CD4-positive, alpha-beta T cell treated with Interleukin-2 at 100 ng/mL for 4 hours (primary cell): ENCODE measurements at places on chromosomes 2 and 18.

DNA sequence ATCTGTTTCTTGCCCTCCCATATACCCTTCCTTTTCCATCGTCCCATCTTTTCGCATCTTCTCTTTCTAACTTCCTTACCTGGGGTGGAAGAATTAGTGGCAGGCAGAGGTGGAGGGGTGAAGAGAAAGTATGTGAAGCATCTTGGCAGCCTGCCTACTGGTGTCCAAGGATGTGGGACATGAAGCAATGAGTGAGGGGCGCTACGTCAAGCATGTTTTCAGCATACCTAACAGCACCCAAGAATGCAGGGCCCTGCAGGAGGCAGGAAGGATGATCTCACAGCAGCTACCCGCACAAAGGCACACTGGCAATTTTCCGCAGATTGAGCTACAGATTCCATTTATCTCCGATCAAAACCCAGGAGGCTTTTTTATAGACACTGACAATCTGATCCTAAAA, 42.2 kb downstream of the METTL4 start:
- DNase-seq = no peak

GRCh38 chr2:132974467-132975095, 304.6 kb upstream of the LYPD1 start:
- DNase-seq = no peak

- no peak for DNase-seq
These were observed 34.9 kb upstream of the NEDD4L start for GRCh38 chr18:58009166-58009565.

DNA sequence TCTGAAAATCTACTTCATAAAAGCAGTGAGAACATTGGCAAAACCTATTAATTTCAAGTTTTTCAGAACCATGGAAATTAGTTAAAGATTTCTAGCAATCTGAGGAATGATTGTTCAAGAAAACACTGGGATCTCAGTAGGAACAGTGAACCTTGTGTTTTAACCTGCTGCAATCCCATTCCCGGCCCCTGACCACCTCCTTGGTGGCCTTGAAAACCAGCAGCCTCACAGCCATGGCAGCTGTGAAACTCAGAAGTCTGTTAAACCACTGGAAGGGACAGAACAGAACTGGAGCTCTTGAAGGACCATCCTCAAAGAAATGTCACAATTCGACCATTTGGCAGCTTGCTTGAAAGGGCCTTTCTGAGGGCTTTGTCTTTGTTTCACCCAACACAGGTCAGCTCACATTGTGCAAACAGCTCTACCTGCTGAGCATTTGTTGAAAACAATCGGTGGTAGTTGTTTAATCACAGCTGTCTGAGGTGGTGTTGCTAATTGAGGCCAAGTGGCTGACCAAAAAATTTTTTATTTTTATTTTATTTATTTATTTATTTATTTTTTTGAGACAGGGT, 25.8 kb downstream of the NEDD4L start:
- no peak for DNase-seq

DNA sequence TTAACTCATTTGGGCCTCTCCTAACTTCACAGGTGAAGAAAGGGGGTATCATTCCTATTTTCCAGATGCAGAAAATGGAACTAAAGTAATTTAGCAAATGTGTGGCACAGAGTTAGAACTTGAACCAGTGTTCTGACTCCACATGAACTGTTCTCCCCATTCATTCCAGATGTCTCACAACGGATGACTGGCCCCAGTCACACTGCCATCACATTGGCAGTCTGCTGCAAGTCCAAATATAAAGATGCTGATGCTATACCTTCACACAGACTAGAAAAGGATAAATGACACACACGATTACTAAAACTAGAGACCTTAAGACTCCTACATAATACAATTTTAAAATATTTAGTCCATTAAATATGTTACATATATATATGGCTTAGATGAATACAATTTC, 195.7 kb downstream of the NBAS start:
- no peak for DNase-seq

DNA sequence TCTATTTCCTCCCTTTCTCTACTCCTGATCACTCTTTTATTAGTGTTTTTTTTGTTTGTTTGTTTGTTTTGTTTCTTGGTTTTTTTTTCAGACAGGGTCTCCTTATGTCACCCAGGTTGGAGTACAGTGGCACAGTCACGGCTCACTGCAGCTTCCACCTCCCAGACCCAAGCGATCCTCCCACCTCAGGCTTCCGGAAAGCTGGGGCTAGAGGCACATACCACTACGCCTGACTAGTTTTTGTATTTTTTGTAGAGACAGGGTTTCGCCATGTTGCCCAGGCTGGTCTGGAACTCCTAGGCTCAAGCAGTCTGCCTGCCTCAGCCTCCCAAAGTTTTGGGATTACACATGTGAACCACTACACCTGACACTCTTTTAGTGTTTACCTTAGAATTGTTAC, 122.3 kb downstream of the ATL2 start:
- no peak for DNase-seq

DNA sequence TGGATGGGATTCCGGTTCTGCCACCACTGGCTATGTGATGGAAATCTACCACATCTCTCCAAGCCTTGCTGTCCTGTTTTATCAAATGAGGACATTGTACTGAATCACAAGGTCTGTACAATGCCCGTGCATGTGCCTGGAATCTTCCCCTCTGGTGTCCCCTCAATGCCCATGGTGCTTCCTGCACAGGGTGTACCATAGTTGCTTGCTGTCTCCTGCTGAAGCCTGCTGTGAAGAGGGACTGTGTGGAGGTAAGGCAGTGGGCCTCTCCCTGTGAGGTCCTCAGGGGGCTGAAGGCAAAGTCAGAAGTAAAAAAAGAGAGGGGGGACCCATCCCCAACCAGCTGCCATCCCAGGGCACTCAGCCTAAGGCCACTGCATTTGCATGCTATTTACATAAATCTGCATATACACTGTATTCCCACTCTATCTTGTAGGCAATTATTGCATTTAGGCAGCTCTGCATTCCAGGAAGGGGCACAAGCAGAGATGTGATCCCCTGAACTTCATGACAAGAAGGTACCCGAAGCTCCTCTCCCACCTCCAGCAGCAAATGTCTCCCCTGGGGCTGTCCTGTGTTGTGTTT, 9.1 kb upstream of the STEAP3 start:
- no peak for DNase-seq

GRCh38 chr2:238501311-238501710, 74.6 kb downstream of the ASB1 start:
- DNase-seq = no peak

DNA sequence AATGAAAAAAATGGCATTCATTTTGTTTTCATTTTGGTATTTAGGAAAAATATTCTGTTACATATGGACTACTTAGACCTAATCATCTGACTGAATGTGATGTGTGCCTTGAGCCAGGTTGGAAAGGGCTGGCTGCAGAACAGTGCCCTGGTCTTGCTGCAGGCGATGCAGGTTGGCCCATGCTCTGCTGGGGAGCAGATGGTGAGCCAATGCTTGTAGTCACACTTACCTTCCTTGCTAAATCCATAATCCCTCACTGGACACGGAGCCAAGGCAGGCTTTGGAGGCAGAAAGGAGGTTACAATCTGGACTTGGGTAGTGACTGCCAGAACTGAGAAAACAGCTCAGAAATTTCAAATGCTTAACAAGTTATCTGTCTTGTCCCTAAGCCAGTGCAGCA, 228.7 kb downstream of the ARHGAP15 start:
- no peak for DNase-seq

DNA sequence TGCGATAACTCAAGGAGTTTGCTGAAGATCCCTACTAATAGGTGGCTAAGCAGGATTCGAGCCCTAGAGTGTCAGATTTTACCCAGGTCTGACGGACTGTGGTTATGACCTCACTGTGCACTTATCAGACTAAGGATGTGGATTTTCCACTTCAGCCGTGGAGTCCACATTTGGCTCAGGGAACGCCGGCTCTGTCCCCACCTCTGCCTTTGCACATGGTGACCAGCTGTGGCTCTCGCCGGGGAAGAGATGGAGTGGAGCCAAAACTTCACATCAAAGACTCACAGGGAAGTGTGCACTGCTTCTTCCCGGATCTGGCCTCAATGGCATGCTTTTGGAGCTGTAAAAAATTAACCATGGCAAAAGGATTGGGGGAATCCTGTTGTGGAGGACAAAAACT, 249.3 kb upstream of the APCDD1 start:
- DNase-seq = no peak

DNA sequence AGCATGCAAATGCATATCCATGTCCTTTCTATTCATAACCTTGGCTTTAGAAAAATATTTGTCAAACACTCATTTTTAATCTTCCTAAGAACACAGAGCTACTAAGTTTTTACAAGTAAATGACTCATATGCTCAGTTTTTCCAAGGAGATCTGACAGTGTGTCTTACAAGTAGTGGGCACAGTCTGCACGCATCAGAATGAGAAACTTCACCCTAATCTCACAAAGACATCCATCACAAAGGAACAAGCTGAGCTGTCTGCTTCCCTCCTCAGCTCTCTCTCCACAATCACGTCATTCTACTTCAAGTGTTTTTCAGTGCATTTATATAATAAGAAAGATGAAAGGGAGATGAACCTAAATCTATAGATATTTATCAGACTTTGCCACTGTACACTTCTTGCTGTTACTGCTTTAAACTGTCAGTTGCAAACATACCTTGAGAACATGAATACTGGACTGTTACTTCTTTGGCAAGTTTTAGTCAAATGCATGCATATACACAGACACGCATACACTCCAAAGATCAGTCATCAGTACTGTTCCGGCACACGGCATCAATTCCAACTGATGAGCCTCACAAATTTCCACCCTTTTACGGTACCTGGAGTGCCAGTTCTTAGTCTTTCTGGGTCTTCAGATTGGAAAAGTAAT, 75.7 kb downstream of the RBMS1 start:
- DNase-seq = peak; percentile 63

GRCh38 chr2:19176977-19177376, 181.4 kb downstream of the OSR1 start:
- DNase-seq = no peak

DNA sequence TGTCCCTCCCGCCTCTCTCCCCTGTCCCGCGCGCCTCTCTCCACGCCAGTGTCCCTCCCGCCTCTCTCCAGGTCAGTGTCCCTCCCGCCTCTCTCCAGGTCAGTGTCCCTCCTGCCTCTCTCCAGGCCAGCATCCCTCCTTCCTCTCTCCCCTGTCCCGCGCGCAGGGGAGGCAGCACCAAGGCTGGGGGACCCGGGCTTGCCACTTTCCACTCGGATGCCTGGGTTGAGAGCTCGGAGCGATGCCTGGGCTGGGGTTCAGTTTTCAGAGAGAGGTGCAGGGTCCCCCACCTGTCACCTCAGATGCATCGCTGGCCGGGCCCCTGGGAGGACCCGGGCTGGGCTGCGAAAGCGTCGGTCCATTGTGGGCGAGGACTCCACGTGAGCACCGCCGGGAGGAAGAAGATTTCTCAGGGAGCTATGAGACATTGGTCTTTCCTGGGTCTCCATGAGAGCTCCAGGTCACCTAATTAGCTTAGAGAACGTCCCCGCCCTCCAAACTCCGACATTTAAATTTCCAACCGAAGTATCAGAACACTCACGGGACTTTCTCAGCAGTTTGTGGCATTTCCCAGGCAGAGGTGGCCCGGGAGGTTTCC, 2.1 kb downstream of the FBLN7 start:
- no peak for DNase-seq

- DNase-seq = no peak
These were observed 1.2 kb downstream of the GALNT5 start for GRCh38 chr2:157258520-157259326.

DNA sequence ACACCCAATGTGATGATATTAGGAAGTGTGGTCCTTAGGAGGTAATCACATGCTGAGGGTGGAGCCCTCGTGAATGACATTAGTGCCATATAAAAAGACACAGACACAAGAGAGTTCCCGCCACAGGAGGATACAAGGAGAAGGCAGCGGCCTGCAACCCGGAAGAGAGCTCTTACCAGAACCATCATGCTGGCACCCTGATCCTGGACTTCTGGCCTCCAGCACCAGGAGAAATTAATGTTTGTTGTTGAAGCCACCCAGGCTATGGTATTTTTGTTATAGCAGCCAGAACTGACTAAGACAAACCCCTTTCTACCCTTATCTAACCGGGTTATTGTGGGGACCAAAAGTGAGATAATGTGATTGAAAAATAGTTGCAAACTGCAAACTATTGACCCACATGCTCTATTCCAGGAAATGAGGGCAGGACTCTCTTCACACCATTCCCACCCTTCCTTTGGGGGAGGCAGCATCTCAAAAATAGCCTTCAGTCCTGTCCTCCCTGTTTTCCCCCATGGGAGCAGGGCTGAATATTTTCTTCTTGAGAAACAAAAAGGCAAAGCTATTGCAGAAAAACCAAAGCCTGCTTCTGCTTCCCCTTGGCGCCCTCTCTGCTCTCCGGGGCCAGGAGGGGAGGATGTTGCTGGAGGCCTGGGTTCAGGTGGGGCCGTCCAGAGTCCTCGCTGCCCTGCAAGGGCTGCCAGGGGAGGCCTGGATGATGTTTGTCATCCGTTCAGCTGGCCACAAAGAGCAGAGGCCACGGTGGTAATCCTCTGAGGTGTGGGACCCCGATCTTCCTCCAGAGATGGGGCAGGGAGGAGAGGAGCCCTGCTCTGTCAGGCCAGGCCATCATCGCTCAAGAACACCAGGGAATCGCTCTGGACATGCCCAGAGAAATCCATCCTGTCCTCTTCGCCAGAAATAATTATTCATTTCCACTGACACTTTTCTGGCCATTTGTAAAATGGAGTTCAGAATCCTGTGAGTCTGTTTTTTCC, 73.8 kb upstream of the HAAO start:
- no peak for DNase-seq

GRCh38 chr2:178730049-178730448, 77.2 kb downstream of the TTN start:
- DNase-seq = no peak

GRCh38 chr18:49517483-49517882, 30.4 kb upstream of the C18orf32 start:
- DNase-seq = no peak

GRCh38 chr2:120741571-120742561, 6.2 kb downstream of the GLI2 start:
- no peak for DNase-seq

DNA sequence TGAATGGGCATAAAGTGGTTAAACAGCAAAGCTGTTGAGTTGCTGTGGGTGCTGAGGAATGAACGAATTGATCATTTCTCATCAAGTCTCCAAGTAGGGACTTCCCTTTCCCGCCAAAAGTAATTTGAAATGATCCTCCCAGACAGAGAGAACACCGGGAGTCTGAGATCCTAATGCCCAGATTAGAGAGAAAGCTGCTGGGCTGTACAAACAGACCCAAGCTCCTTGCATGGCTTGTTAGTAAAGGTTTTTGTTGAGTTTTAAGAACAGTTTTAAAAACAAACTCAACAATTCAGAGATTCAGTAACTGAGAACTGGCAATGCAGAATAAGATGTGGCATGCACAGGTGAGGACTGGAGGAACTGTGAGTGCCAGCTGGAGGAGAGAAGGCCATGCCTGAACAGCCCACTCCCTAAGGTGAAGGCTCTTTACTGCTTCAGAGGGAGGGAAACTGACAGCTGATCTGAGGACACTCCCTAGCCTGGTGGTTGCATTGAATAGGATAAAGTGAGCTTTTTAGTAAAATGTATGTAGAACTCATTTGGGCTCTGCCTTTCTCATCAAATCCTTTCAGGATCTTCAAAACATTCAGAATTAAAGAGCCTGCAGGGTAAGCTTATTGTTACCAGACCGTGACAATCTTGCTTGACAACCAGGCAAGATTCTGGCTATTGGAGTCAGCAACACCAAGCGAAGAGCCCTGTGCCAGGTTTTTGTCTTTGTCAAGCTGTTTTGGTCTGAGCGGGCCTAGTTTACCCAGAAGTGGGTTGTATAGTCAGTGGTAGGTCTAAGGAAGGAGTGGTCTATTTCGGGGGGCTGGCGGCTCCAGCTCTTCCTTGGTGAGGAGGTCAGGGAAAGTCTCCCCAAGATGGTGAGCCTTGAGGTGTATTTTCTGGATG, 63.2 kb upstream of the IGFBP5 start:
- no peak for DNase-seq
